ENCODE measurements at places on chromosomes 5 and 9.

DNA sequence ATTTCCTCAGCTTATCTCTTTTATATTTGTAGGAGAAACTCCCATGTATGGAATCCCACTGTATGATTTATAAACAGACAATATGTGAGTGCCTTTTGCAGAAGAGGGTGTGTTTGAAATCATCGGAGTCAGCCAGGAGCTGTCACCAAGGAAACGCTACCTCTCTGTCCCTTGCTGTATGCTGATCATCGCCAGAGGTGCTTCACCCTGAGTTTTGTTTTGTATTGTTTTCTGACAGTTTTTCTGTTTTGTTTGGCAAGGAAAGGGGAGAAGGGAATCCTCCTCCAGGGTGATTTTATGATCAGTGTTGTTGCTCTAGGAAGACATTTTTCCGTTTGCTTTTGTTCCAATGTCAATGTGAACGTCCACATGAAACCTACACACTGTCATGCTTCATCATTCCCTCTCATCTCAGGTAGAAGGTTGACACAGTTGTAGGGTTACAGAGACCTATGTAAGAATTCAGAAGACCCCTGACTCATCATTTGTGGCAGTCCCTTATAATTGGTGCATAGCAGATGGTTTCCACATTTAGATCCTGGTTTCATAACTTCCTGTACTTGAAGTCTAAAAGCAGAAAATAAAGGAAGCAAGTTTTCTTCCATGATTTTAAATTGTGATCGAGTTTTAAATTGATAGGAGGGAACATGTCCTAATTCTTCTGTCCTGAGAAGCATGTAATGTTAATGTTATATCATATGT, 18.0 kb upstream of the CTSL start:
- no peak for DNase-seq

DNA sequence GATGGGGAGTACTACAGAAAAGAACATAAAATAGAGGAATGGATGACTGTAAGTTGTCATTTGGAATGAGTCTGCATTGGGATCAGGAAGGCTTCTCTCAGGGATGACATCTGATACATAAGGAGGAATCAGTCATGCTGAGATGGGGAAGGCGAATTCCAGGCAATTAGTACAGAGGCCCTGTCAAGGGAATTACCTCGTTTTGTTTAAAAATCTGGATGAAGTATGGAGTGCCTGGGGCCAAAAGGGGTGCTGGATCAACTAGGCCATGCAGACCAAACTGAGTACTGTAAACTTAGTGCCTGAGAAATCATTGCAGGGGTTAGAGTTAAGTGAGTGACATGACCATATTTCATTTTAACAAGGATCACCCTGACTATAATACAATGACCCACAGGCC, 30.5 kb downstream of the JAKMIP2 start:
- no peak for DNase-seq

DNA sequence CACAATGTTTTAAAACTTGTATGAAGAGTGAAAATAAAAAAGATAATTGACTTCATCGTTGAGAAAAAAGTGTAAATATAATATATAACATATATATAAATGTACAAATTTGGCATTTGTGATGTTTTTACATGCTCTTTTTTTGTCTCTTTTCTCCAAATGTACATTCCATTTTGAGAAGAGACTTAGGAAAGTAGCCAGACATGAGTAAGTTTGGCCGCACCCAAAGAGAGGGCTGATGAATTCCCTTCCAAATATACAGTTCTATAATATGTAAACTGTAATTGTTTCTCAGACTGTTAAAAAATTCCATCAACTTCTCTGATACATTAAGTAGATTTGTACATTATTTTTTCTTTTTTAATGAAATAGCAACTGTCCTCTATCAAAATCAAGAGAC, 193.2 kb upstream of the MAP3K1 start:
- no peak for DNase-seq

DNA sequence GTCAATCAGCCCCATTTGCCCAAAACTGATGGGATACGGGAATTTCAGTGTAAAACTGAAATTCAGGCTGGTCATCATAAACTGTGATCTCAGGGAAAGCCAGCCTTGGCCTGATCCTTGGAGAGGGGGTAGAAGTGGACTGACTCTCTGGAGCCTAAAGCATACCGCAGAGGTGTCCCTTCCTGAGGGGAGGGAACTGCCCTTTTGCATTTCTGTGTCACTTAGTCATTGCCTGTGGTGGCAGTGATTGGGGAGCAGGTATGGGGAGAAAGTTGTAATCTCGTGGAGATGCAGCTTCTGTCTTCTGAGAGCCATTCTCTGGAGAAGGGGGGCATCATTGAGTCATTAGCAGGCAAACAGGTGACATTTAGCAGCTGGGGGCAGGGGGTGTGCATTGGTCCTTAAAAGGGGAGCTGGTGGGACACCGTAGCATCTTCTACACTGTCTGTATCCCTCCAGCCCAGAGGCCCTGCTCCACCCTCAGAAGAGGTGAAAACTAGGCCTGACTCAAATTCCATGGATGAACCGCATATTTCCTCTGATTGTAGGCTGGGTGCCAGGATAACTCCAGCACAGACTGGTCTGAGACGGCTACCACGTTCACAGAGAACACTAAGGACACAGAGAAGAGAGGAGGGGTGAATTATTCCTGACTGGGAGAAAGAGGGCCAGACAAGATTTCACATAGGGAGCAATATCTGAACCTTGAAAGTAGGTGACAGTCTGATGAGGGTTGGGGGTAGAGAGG, 143.3 kb downstream of the SEC61B start:
- no peak for DNase-seq

GRCh38 chr9:21810388-21810787, 8.0 kb downstream of the MTAP start:
- no peak for DNase-seq

- peak; percentile 3 for DNase-seq
Measured at GRCh38 chr9:91047993-91048607, 246.5 kb downstream of the SYK start.

DNA sequence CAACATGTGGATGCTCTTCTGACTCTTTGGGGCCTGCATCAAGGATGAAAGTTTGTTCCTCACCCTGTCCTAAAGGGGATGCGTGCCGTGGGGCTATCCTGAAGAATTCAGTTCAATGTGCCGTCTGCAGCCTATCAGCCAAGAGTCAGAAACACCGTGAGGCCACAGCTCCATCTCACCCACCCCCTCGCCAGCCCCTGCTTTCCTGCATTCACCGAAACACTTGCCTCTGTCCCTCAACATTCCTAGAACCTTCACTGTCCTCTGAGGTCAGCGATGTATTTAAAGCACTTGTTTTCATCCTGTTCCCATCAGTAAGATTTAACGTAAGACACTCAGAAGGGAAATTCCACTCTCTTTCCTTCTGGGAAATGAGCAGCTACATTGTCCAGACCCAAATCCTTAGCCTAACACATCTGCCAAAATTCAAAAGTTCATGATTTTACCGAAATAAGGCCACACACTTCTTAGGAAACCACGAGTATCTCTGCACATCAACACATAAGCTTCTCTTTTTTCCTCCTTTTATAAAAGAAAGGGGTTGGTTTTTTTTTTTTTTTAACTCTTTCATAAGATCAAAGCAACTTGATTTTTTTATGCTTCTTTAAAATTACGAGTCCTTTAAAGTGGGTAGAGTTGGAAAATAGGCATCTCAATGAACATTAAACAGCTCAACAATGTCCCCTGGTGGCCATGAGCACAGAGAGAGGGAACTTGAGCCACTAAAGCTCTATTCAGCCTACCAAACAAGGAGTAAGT, 100.7 kb downstream of the SUSD1 start:
- peak; percentile 80 for DNase-seq

- DNase-seq, result no peak
Measured at GRCh38 chr5:122315521-122315920, 3.5 kb downstream of the SNCAIP start.

DNA sequence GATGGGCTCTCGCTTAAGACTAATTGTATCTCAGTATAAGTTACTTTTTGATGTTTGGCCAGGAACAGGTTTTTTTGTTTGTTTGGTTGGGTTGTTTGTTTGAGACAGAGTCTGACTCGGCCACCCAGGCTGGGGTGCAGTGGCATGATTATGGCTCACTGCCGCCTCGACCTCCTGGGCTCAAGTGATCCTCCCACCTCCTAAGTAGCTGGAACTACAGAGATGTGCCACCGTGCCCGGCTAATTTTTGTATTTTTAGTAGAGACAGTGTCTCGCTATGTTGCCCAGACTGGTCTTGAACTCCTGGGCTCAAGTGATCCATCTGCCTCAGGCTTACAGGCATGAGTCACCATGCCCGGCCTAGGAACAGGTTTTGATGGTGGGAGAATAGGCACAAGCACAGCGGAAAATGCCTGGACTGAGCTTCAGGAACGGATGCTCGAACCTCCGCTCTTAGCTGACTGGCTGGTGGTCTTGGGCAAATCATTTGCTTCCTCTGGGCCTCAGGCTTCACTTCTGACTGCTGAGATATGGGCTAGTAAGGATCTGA, 11.4 kb upstream of the SYNPO start:
- DNase-seq, result no peak

DNA sequence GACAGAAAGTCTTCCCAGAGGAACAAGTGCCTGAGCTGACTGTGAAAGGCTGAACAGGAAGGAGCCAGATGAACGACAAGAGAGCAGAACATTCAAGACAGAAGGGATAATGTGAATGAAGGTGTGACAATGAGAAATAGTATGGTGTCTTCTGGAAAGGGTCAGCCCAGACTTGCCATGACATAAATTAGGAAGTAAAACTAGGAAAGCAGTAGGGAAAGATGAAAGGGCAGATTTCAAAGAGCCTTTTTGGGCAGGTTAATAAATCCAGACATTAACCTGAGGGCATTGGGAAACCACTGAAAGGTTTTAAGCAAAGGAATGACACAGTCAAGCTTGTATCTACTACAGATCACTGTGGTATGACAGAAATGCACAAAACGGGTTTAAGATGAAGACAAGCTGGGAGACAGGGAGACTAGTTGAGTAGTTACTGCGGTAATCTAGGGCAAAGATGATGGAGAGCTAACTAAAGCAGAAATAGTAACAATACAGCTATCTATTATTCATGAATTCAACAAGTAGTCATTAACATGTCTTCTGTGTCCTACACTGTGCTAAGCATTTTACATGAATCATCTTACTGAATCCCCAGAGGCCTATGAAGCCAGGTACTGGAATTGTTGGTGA, 580.9 kb upstream of the WWC1 start:
- no peak for DNase-seq

- DNase-seq, result no peak
Measured at GRCh38 chr5:53319315-53319714, 161.1 kb upstream of the FST start.

- DNase-seq, result no peak
Measured at GRCh38 chr5:58459146-58460001, 512 bp downstream of the PLK2 start.

- no peak for DNase-seq
Measured at GRCh38 chr5:180133971-180134508, 62.5 kb upstream of the RNF130 start.

DNA sequence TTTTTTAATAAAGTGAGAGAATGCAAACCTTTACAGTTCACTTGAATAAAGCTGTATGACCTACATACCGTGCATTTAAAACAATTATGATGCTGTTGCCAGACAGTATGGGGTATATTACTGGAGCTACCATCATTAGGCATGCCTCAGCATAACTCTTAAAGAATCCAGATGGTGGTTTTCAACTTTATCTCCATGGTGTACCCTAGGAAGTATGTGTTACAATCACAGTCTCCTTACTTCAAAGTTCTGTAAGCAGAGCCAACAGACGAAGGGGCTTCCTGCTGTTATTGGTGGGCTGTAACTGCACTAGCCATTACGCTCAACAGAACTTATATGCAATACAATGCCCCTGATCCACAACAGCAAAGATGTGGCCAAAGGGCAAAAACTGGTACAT, 803.3 kb downstream of the DTWD2 start:
- DNase-seq, result no peak

- DNase-seq, result no peak
Measured at GRCh38 chr5:101112645-101113044, 209.6 kb upstream of the ST8SIA4 start.

- DNase-seq, result no peak
Measured at GRCh38 chr5:120158211-120158610, 305.9 kb upstream of the PRR16 start.

GRCh38 chr5:61447780-61448495, 115.9 kb downstream of the ZSWIM6 start:
- no peak for DNase-seq

GRCh38 chr9:22030101-22030598, 21.0 kb upstream of the CDKN2B start:
- DNase-seq, result no peak

DNA sequence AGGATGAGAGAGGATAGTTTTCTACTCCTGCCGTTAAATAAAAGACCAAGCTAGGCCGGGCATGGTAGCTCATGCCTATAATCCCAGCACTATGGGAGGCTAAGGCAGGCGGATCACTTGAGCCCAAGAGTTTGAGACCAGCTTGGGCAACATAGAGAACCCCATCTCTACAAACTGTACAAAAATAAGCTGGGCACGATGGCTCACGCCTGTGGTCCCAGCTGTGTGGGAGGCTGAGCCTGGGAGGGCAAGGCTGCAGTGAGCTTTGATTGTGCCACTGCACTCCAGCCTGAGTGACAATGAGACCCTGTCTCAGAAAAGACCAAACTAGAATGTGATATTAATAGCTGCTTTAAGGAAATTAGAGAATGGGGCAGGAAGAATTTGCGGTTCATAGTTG, 158.4 kb downstream of the NIPBL start:
- no peak for DNase-seq

GRCh38 chr5:79621056-79621455, 8.8 kb downstream of the TENT2 start:
- no peak for DNase-seq

- no peak for DNase-seq
Measured at GRCh38 chr5:132947671-132948070, 15.8 kb downstream of the AFF4 start.

GRCh38 chr9:84340535-84340934, at the start of gene SLC28A3:
SLC28A3 (minus strand) TSS chr9:84340758; CDS start chr9:84340633, 125 bp downstream.
- DNase-seq, result no peak

- no peak for DNase-seq
Measured at GRCh38 chr5:169942181-169942580, 38.1 kb downstream of the INSYN2B start.

DNA sequence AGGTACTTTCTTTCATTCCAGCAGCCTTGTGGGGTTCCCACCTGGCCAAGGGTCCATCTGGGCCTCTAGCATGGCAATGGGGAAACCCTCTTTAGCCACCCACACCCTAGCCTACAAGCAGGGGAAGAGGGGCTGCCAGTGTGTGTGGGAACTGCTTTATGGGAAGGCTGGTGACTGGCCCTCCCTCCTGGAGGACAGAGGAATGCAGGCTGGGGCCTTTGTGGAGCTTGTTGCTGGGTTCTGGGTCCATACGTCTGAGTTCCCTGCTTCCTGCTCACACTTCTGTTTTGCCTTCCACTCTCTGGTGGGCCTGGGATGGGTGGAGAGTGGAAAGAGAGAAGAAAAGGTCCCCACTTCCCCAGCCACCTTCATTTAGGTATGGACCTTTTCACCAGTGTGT, 14.9 kb upstream of the PITX1 start:
- no peak for DNase-seq

GRCh38 chr9:115126404-115126803, 8.4 kb upstream of the TNC start:
- no peak for DNase-seq

Measured in CD4-positive, alpha-beta T cell treated with Interleukin-2 at 100 ng/mL for 4 hours (primary cell).